ENCODE measurements at places on chromosomes 1 and 21.

GRCh38 chr1:35171579-35171978, 21.4 kb downstream of the SFPQ start:
- no peak for DNase-seq

DNA sequence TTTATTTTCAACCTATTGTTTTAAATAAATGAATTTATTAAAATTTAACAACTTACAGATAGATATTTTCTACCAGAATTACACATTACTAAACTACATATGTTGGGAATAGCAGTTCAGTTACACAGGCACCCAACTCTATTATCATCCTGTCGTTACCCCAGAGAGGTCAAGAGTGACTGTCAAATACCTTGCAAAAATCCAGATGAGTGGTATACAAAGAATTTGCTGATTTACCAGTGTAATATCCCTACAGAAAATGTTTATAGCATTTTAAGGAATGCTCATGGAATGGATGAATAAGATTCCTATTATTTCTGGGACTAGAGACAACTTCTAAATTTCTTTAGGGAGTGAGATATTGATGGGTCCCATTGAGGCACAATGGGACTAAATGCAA, 300.7 kb upstream of the RGS18 start:
- DNase-seq, result no peak

DNA sequence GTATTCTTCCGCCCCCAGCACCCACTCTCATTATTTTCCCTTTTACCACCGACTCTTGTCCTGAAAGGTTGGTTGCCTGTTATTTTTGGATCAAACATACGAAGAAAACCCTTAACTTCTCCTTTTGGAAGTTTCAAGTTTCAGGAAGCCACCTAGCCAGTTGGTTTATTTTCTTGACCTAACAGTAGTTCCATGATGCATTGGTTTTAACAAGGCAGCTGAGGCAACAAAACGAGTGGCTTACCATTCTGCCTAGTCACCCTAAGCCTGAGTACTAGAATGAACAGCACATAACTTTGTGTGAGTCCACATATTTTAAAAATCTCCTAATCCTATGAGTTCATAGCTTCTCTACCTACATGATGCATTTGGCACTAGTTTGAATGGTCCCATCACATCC, 28.9 kb downstream of the OLFM3 start:
- DNase-seq, result peak; percentile 11

- DNase-seq, result no peak
These were observed 9.7 kb downstream of the KIF14 start for GRCh38 chr1:200610846-200611245.

DNA sequence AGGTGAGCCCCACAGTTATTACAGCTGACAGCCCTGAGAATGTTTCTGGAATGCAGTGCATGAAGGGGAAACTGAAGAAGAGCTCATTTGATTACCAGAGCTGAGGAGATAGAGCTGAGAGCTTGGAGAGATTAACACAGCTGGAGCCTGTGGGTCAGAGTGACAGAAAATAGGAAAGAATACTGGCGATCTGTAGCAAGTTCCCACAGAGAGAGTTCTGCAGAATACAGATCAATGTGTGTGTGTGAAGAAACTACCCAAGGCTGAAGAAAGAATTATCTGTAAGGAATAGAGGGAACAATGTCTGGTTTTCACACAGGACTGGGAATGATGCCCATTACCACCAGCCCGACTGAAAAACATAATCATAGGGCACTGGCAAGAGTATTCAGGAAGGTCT, 103.6 kb upstream of the SNX7 start:
- no peak for DNase-seq

DNA sequence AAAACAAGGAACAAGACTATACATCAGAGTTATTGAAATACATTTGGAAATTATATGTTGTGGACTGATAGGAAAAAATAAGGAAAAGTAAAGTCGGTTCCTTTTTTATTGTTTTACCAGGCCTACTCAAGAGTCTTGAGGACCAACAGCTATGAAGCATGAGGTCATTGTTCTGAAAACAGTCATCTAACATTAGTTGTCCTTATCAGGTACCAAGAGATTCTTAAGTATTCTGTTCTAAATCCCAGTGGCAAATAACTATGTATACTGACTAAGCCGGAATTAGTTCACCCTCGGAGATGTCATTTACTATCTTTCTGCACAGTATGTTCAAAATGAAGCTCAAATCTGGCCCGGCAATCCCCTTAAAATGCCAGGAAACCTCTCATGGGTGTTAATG, 585 bp downstream of the ADGRL4 start:
- no peak for DNase-seq

DNA sequence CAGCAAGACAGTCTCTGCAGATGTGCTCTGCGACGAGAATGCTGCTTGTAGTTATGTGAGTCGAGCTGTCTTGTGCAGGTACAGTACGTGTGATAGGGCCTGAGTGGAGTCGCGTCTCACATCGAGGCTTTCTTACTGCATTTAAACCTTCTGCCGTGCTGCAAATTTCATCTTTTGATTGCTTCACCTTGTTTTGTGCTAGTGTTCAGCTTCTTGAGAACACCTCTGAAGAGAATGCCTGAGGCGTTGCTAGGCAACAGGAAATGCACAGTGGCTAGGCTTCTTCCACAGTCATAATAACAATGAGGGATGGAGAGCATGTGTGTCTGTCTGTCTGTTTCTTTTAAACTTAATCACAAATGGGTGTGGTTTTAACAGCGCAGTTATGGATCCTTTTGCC, 52.9 kb downstream of the MRPS6 start:
- DNase-seq, result no peak

DNA sequence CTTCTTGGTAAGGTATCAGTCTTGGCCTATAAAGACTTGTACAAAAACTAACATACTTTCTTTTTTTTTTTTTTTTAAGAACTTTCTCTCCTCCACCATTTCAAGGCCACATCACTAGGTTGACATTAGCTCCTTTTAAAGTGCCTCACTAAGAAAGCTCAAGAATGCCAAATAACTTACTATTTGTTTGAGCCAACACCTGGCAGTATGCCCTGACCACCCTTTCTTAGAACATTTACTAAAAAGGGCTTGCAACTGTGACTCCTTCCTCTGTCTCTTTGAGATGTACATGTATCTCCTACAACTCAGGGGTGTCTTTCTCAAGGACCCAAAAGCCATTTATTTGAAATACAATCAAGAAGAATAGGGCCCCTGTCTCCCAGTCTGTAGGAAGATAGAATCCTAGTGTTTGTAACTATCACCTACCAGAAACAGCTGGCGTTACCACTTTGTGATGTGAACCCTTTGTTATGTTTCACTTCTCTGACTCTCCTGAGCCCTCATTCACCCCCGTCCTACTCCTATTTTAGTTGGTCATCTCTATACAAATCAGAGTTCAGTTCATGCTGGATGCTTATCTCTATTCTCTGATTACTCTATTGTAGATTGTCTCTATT, 12.2 kb upstream of the SAMD13 start:
- DNase-seq, result no peak

GRCh38 chr1:225949041-225949440, 8.0 kb upstream of the LEFTY2 start:
- DNase-seq, result no peak

GRCh38 chr1:87201768-87202167, 126.9 kb upstream of the LMO4 start:
- no peak for DNase-seq

- DNase-seq, result no peak
These were observed 123.6 kb upstream of the KCNJ15 start for GRCh38 chr21:38133240-38133639.

DNA sequence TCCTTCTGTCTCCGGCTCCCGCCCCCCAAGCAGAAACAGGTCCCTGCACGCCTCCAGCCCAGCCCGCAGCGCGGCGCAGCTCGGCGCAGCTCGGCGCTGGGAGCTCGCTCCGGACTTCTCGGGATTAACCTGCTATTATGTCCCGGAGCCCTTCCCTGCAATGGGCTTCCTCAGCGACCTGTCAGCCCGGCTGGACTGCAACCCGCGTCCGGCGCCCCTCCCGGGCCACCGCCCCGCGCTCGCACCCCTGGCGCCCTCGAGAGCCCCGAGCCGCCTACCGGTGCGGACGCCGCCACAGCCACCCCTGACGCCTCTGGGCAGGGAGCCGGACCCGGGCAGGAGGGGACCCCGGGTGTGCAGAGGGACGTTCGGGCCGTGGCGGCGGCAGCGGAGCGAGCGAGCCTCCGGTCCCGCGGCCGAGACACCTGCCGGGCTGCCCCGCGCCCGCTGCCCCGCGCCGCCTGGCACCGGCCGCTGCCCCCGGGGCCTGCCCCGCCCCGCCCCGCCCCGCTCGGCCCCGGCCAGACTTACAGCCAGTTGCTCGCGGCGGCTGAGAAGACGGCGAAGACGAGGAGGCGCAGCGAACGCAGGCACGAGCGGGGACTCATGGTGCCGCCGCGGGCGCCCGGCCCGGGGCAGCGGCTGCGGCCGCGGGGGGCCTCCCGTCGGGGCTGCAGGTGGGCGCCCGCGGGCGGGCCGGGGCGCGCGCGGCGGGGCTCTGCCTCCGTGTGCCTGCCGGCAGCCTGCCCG, 407 bp downstream of the WNT4 start:
- DNase-seq, result peak; percentile 48

Data from KBM-7 (cell line).